Pancreas (tissue), 10 donors: ENCODE measurements at places on chromosomes 13 and 19.

DNA sequence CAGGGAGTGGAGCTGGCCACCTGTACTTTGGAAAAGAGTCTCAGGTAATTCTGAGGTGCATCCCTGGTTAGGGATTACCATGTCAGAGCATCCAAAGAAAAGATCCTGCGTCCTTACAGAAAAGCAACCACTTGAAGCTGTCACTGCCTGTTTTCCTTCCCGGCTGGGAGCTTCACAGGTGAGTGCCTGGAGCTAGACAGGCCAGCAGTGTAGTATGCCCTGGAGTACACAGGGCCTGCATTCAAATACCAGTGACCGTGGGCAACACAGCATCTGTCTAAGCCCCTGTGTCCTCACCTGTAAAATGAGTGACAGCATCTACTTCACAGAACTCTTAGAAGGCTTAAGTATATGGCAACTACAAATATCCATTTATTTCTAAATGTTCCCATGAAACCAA lies 29.0 kb downstream of the DZIP1 start:
- no peak for DNase-seq

GRCh38 chr13:40863723-40864122 lies 74.3 kb downstream of the SLC25A15 start:
- no peak for DNase-seq

GRCh38 chr13:42398533-42398932 lies 126.6 kb downstream of the AKAP11 start:
- DNase-seq, result no peak

- peak; percentile 99 for DNase-seq
Measured at GRCh38 chr19:934865-935479, 9.1 kb downstream of the ARID3A start.

DNA sequence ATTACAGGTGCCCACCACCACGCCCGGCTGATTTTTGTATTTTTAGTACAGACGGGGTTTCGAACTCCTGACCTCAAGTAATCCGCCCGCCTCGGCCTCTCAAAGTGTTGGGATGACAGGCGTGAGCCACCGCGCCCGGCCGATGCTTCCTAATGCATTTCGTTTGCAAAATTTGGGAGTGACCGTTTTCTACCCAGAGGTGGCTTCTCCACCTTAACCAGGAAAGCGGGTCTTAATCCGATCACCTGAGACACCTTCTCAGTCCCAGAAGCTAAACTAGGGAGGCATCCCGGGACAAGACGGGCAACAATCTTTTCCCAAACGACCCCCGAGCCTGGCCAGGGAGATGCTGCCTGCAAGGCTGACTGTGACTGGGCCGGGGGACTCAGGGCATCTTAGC lies 14.8 kb upstream of the MATK start:
- DNase-seq, result no peak

DNA sequence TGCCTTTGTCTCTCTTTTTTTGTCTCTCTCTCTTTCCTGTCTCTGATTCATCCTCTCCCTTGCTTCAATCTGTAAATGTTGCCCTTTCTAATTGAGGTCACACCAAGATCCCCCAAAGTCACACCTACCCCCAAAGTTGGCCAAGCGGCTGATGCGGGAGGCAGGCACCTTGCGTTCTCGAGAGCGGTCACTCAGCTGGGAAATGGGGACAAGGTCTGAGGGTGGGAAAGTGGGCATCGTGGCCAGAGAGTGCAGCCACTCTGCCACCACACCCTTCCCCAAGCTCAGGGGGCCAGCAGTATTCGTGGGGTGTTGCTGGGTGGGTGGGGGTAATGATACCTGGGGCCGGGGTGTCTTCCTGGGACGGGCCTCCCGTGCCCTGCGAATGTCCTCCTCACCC lies 2.7 kb downstream of the COQ8B start:
- DNase-seq, result no peak

DNA sequence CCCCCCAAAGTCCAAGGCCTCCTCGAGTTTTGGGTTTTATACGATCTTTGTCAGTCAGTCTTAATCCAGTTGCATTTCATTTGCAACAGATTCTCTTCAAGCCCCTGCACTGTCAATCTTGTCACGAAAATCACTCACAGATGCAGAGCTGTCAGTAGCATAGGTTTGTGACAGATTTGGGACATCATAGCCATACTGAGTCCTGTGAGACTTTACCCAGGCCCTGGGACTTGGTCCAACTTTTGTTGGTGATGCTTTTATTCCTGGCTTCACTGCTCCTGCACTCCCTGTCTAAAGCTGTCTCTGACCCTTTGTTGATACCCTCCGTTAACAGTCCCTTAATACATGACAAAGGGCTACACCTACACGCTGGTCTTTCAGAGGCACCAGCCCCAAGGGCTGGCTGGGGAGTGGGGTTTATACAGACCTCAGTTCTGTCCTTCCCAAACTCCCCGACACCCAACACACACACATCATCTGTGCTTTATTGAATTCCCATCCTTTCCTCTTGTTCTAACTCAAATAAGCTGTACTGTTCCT lies 36.0 kb downstream of the PABPC3 start:
- DNase-seq, result no peak

DNA sequence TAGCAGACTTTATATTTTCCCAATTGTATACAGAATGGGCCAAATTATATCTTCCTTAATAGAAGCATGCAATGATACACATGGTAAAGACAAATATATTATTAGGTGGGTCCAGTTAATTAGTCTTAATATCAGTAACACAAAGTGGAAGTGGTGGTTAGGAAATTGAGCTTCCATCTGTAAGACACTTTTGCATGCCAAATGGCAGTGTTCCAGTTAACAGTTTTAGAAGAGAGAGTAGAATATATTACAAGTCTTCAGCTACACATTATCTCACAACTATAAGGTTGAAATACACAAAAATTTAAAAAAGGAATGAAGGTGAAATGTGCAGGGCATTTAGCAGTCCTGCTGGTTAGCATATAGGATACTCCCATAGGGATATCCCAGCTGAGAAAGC lies 536.5 kb downstream of the PCDH9 start:
- no peak for DNase-seq

DNA sequence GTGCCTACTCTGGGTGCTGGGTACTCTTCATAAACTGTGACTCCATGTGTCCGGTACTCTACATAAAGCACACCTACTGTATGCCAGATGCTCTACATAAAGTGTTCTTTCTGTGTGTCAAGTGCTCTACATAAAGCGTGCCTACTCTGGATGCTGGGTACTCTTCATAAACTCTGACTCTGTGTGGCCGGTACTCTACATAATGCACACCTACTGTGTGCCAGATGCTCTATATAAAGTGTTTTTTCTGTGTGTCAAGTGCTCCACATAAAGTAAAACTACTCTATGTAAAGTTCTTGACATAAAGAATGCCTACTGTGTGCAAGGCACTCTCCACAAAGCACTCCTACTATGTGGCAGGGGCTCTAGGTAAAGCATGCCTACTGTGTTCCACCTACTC lies 1.8 kb upstream of the CYP4F11 start:
- DNase-seq, result no peak

GRCh38 chr19:38891771-38892170 lies 7.6 kb downstream of the SIRT2 start:
- no peak for DNase-seq

- DNase-seq, result no peak
Measured at GRCh38 chr13:51697181-51697580, 106.8 kb downstream of the DHRS12 start.

GRCh38 chr19:57934820-57935665 lies at the start of gene ZNF418:
Gene ZNF418 (minus strand): TSS chr19:57935402. CDS start chr19:57933822, 1,580 bp downstream.
- DNase-seq, result peak; percentile 31

DNA sequence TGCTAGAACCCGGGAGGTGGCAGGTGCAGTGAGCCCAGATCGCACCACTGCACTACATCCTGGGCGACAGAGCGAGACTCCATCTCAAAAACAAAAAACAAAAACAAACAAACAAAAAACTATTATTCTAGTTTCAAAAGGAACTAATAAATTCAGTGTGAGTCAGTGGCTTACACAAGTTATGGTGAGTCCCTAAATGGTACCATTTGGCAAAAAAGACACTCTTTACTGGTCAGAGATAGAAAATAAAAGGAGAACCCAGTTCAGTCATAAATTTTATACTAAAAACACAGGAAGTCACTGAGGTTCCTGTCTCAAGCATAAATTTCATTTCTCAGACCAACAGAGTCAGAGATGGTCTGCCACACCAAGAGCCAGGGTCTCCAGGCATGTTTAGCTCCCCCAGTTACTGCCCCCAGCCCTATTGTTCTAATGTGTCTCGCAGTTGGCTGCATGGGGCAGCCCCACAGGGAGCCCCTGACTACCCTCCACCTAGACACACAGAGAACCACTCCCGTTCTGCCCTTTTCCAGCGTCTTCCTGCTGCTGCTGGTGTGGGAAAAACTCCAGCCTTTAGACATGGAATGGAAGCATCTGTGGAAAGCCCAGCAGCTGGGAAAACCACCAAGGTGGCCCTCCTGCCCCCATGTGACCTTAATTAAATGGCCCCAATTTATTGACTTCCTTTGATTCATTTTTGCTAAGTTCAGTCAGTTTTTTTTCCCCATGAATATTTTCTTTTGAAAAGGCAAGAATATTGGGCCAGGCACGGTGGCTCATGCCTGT lies 12.2 kb downstream of the THSD1 start:
- no peak for DNase-seq

DNA sequence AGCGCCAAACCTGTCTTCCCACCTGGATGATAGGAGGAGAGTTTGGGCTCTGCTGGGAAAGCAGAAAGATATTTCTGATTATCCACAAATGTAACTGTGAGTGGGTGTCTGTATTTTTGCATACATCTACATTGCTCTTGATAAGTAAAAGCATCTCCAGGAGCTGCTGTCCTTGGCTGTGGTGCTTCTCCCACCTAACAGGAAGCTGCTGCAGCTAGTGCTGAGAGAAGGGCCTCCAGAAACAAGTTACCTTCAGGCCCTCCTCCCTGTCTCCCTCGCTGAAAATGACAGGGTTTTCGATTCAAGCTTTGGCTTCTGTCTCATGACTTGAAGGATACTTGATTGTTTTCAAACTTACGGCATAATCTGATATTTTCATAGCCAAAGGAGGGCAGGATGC lies 90.1 kb downstream of the FOXO1 start:
- no peak for DNase-seq

DNA sequence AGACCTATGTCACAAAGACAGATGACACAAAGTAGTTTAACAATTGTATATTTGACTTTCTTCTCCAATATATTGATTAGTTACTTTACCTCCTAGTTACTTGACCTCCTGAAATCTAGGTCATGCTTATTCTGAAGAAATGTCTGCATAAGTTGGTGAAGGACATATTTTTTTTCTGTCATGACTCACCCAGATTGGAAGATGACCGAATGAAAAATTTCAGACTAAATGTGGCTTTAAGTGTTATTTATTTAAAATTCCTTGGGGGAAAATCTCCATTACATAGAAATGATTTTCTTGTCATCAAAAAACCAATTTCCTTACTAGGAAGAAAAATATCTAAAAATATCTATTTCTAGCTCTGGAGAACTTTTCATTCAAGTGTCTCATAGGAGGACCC lies 217.1 kb downstream of the POSTN start:
- no peak for DNase-seq

GRCh38 chr19:54172471-54173358 lies at the start of gene TMC4:
Gene TMC4 (minus strand): TSS chr19:54173160. CDS start chr19:54173117, 43 bp downstream.
- peak; percentile 83 for DNase-seq

DNA sequence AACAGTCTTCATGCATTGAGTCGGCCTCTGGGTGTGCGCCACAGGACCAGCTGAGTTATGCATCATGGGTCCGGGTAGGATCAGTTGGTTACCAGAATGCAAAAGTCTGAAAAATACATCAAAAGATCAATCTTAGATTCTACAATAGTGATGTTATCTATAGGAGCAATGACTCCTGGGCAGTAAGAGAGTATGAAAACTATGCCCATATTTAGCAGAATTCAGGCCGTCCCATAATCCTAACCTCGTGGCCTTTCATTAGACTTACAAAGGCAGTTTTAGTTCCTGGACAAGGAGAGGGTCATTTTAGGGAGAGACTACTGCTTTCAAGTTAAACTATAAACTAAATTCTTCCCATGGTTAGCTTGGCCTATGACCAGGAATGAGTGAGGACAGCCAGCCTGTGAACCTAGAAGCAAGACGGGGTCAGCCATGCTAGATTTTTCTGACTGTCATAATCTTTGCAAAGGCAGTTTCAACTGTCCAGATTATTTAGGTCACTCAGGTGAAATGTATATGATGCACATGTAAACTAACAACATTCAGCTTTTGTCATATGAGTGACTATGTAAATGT lies 11.8 kb upstream of the CDADC1 start:
- no peak for DNase-seq

GRCh38 chr13:113820813-113821651 lies 42.8 kb downstream of the GAS6 start:
- DNase-seq, result peak; percentile 77

DNA sequence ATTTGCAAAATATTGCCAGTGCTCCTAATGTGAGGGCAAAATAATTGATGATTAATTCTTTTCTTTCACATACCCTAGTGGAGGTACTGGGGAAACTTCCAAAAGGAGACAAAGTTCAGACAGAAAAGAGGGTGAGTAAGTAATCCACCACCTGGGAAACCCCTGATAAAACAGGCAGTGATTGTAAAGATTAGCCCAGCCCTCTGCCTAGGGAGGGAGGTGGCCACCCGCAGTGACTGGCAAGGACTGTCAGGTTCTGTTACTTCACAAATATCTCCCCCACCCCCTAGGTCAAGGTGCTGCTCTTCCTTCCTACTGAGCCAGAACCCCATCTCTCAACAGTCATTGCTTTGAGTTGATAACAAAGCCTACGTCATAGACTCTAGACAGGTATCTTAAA lies 239.7 kb downstream of the DNAJC15 start:
- DNase-seq, result no peak

DNA sequence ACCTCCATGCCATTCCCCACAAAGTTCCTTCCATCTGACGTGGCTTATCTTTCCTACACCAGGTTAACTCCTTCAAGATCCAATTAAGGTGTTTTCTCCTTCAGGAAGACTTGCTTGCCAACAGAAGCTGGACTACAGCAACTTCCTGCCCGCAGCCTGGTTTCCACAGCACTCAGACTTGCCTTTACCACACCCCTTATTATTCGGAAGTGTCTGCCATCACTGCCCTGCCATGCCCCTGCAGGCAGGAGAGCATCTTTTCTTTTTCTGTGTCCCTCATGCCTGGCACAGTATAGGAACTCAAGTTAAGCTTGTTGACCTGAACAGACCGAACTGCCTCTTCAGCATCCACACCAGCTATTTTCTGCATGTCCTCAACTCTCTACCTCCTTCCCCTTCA lies 168.0 kb downstream of the FOXO1 start:
- DNase-seq, result no peak

- peak; percentile 22 for DNase-seq
Measured at GRCh38 chr19:5261156-5261890, 79.3 kb downstream of the PTPRS start.

GRCh38 chr19:54804101-54804500 lies 691 bp downstream of the KIR2DL4 start:
- no peak for DNase-seq

DNA sequence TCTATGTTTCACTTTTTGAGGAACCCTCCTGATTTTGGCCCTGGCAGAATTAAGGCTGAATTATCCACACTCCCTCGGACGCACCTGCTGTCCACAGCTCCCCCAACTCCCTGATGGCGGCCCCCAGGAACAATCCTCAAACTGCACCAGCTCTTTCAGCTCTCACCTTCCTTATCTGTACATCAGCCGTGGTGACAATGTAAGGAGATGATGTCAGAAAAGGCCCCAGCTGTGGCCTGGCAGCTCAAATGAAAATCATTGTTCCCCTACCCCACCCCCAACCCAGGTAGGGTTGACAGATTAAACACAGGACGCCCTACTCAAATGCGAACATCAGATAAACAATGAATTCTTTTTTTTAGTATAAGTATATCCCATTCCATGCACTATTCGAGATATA lies 35.0 kb upstream of the KLF2 start:
- no peak for DNase-seq
